Cortex of kidney (tissue), 1 donor: ENCODE measurements at places on chromosomes 1 and 21.

GRCh38 chr1:199580300-199580699, 447.2 kb upstream of the NR5A2 start:
- DNase-seq, result no peak

DNA sequence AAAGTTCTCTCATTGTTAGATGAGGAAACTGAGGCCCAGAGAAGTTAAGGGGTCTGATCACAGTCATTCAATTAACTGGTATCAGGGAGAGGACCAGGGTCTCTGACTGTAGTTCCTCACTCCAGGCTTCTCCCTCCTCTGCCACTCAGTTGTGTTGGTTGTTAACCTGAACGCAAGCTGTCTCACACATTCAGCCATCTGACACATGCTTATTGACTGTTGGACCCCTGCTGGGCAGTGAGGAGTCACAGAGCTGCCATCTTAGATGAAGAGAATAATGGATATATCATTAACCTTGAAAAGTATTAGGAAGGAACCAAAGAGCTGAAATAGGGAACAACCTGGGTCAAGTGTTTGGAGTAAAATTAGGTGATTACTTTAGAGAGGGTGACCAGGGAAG, 194.8 kb downstream of the ZZZ3 start:
- DNase-seq, result no peak

DNA sequence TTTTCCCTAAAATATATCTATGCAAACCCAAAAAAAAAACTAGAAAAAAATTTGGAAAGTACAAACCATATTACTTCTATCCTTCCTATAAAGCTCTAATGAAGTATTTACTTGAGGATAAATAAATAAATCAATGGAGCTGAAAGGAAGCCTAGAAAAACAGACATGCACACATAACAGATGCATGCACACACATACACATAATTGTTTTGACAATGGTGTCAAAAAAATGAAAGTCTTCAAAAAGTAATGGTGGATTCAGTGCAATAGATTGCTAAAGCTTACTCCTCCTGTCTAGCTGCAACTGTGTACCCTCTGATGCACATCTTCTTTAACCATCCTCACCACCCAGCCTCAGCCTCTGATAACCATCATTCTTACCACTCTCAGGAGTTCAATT, 521.9 kb upstream of the RGS18 start:
- no peak for DNase-seq

GRCh38 chr1:208167261-208167869, 76.8 kb downstream of the PLXNA2 start:
- DNase-seq, result no peak

DNA sequence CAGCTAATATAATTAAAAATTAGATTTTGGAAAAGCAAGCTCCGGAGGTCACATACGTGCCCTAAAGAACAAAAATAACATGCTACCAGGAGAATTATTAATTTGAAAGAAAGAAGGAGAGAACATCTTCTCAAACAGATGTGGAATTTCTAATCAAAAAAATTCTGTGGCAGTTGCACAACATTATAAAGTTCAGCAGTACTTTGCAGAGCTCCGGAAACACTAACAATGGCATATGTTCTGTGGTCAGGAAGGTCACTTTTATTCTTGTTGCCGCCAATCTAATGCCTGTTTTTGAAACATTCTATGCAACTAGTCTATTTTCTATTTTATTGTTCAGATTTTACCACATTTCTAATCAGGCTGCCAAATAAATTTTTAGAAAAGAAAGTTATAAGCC, 186.8 kb downstream of the SMYD3 start:
- no peak for DNase-seq

DNA sequence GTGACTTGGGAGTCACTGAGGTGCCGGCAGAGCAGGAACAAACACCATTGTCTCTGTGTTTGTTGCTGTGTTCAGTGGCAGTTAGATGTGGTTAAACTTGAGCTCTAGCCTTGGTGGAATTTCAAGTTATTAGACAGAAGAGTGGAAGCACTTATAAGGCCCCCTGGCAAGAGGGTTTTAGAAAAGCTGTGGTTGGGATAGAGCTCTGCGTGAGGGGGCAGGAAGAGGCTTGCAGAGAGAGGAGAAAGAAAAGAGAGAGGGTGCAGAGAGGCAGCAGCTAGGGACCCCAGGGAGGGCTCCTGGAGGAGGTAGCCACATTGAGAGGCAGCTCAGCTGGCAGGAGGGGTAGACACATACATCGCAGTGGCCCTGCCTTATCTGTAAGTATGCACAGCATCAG, 128.2 kb downstream of the GALNT2 start:
- DNase-seq, result no peak

DNA sequence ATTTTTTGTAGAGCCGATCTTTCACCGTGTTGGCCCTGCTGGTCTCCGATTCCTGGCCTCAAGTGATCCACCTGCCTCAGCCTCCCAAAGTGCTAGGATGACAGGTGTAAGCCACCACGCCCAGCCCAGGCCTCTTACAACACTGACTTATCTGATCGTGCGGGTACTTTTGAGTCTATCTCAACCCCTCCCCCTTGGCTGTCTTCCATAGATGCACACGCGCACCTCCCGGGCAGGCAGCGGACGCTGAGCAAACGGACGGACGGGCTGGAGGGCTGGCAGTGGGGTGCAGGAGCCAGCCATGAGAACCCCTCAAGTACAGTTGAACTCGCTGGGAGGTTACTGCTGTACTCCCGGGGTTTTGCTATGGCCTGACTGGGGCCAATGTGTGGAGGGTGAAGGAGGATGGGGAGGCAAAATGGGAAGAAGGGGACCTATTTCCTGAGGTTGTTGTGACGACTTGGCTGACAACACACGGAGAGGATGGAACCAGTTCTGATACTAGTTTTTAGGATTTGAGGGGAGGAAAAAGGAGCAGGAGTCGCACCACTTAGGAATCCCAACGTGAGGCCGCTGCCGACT, 959 bp downstream of the CD58 start:
- no peak for DNase-seq

- no peak for DNase-seq
Observed at GRCh38 chr21:44951186-44951915, 11.5 kb downstream of the SLX9 start.

DNA sequence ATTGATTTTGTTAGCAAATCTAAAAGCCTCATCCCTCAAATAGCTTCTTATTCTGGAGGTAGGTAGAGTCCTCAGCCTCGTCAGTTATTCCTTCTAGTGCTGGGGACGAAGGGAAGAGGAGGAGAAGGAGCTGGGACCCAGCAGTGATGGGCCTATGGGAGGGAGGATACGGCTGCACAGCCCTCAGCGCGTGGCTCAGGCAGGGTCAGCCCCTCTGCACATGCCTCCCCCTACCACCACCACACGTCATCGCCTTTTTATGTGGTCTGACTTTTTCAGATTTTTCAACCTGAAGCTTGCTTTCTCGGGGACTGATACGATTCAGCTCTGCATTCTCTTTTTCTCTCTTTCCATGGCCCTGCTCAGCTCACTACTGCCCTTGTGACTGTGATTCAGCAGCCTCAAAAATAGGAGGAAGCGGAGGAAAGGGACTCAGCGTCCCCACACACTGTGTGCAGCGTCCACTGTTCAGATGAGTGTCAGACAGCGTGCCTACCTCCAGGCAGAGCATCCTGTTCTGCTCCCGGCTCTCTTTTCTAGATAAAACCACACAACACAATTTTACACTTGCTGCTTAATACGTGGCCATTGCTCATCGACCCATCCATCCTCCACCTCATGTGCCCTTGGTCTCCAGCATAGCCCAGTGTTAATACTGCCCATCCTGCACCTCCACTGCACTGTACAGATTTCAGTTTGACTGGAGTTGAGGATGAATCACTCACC, 827 bp downstream of the OR2B11 start:
- no peak for DNase-seq

GRCh38 chr1:45803299-45803780, at the start of gene MAST2:
Gene MAST2, plus strand, starts transcription at chr1:45803612. Its CDS starts 284 bp downstream, at chr1:45803896.
- DNase-seq, result no peak

DNA sequence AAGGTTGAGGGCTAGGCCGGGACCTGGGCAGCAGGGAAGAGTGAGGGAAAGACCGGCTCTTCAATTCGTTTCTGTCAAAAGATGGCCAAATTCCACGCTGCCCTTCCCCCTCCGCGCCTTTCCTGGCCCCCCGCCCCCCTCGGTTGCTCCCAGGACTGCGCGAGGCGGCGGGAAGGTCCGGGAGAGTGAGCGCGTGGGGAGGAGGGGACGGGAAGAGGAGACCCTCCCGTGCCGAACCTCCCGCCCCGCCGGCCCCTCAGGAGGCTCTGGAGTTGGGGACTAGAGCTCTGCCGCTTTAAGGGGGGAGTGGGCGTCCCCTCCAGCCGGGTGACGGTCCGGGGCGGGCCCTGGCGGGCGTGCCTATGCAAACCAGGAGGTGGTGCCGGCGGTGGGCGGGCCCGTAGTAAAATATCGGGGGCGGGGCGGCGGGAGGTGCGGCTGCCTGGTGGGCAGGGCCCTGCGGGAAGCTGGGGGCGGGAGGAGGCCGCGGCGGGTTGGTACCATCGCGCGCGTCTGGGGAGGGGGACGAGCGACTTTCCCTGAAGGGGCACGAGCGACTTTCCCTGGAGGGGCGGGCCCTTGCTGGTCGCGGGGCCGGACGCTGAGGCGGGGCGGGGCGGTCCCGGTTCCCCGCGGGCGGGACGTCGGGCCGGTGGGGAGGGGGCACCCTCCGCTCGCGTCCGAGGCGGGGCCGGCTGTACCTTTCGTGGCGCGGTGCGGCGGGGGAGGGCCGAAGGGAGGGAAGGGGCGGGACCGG, 58.2 kb downstream of the BCL9 start:
- peak; percentile 83 for DNase-seq

GRCh38 chr1:199747984-199748383, 279.5 kb upstream of the NR5A2 start:
- no peak for DNase-seq

- no peak for DNase-seq
Observed at GRCh38 chr1:201468501-201468843, 516 bp downstream of the PHLDA3 start.

GRCh38 chr1:52426371-52426770, 22.0 kb downstream of the PRPF38A start:
- no peak for DNase-seq

DNA sequence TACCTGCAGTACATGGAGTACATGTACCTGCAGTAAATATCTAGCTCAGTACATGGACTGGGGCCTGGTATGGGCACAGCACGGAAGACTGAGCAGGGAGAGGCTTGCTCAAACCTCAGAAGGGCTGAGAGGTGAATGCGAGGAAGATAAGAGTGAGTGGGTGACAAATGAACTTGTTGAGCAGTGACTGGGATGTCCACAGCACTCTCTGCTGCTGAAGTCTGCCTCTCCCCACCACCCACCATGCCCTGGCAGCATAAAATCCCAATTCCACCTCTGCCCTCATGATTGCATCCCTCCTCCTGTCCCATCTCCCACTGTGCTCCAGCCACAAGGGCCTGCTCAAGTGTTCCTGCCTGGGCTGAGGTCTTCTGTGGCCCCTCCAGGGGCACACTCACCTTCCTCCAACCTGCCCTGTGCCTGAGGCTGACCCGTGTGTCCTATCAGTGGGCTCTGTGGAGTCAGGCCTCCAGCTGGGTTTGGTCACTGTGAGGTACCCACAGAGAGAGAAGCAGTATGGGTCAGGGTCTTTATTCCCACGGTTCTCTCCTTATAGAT, 114.2 kb downstream of the FOXD2 start:
- DNase-seq, result no peak

GRCh38 chr1:150955280-150955679, 19.4 kb downstream of the CERS2 start:
- DNase-seq, result no peak

DNA sequence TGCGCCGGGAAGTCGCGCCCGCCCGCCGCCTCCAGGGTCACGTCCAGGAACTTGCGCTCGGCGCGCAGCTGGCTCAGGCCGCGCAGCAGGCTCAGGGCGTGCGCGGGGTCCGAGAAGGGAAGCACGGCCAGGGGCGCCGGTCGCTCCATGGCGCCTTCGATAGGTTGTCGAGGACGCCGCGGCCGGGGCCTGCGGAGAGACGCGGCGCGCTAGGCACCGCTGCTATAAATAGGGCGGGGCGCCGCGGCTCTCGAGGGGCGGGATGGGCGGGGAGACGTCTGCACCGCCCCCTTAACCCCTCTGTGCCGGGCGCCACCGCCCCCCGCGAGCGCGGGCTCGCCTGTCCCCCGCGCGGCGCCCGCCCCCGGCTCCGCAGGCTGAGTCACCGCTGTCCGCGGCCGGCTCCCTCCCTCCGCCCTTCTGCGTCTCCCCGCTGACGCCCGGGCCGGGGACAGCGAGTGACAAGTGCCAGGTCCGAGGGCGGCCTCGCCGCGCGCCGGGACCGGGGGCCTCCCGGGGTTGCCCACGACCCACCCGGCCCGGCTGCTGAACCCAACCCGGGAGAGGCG, at the start of gene KLHL21:
Gene KLHL21, minus strand, starts transcription at position 201 of the 569 bp plus-strand sequence. Its CDS starts 52 bp downstream, at position 149.
- peak; percentile 36 for DNase-seq

GRCh38 chr1:78410643-78411042, 80.1 kb upstream of the PTGFR start:
- no peak for DNase-seq

- no peak for DNase-seq
Observed at GRCh38 chr1:93804412-93804811, 74.6 kb downstream of the DNTTIP2 start.

DNA sequence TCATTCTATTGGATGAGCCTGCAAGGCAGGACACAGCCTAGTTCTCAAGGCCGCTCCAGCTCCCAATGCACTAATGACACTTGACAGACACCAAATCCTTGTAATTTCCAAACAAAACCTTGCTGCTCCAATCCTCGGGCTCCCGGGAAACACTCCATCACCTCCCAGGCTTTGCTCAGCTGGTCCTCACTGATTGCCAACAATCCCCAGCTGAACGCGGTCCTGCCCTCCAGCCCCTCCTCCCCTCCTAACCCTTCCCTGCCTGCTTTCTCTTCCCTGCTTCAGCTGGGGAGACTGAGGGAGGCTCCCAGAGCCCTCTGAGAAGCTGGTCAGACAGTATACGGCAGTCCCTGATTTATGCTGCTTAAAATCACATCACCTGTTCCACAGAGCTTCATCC, 114.4 kb upstream of the TNR start:
- no peak for DNase-seq

GRCh38 chr1:72635719-72636118, 353.4 kb upstream of the NEGR1 start:
- no peak for DNase-seq

DNA sequence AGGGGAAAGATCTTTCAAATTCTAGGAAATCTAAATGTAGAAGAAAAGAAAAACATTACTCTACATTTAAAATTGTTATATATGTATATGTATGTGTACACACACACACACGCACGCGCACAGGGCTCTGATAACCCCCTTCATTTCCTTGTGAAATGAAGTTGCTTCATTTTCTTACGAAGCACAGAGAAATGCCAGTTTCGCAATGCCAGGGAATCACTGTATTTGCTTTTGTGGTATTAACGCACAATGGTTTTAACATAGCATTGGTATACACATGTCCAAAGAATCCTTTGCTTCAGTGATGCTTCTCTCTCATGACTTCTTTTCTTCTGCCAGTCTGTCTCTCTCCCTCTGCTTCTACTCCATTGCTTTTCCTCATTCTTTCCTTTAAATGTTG, 8.4 kb upstream of the DDAH1 start:
- DNase-seq, result no peak

- no peak for DNase-seq
Observed at GRCh38 chr1:182656842-182657397, 27.5 kb downstream of the RGS8 start.

- DNase-seq, result no peak
Observed at GRCh38 chr1:180215856-180216625, 14.0 kb upstream of the LHX4 start.
